AG08395 (cell line): ENCODE measurements at places on chromosomes 3 and 15.

- DNase-seq: no peak
These were observed 223.8 kb downstream of the SATB1 start for GRCh38 chr3:18201315-18201714.

GRCh38 chr15:71529361-71529760 lies 281.0 kb upstream of the NR2E3 start:
- no peak for DNase-seq

DNA sequence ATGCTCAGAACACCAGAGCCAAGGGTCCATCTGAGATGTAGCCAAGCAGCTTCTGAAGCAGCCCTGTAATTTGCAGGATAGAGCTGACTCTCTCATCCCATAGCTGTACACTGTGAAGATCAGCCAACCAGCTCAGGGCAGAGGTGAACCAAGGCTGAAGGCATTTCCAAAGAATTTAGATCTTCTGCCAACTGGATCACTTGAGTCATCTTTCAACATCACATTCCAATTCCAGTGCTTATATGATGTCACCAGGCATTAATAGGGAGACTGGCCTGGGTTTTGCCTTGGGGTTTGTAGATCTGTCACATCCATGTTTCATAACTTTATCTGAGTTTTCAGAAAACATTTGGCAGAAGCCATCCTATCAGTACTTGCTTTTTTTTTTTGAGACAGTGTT lies 98.2 kb downstream of the NR2F2 start:
- peak; percentile 93 for DNase-seq

DNA sequence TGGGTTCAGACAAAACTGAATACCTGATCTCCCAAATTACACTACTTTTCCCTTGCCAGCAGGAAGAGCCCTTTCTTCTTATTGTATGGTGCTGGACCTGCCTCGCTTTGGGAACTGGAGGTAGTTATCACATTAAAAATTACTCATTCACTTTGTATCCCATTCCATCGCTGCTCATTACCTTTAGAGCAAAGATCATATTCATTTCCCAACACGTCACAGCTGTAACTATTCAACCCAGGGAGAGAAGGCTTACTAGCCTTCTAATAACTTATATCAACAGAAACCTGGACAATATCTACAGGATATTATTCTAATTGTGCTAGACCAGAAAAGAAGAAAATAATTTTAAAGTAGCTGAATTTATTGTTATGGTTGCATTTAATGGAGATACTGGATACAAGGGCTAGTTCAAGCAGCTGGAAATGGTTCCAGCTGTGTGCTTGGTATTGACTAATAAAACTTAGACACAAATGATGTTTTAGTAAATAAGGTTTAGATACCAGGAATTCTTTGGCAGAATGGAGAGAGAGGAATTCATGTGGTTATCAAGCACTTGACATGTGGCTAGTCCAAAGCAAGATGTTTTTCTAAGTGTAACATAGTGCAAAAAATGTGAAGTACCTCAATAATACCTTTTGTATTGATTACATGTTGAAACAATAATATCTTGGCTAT lies 656.3 kb downstream of the ROBO1 start:
- peak; percentile 24 for DNase-seq

DNA sequence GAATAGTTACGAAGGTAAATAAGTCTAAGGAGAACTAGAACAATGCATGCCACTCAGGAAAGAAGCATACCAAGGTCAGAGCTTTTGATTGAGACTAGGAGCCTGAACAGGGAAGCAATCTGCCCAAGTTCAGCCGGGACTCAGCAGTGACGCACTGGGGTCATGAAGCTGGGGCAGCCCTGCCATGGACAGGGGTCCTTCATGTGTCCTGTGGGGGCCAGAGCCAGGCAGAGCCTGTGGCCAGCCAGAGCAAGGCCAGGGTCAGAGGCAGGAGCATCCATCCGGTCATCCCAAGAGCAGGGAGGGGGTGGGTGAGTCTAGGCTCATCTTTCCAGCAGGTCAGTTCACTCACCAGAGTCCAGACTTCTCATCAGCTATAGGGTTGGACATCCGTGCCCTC lies 47.9 kb downstream of the FGD5 start:
- no peak for DNase-seq

GRCh38 chr15:96043591-96044171 lies 286.8 kb upstream of the NR2F2 start:
- DNase-seq: no peak

- DNase-seq: no peak
These were observed 320.4 kb downstream of the CTNNB1 start for GRCh38 chr3:41519746-41520145.

DNA sequence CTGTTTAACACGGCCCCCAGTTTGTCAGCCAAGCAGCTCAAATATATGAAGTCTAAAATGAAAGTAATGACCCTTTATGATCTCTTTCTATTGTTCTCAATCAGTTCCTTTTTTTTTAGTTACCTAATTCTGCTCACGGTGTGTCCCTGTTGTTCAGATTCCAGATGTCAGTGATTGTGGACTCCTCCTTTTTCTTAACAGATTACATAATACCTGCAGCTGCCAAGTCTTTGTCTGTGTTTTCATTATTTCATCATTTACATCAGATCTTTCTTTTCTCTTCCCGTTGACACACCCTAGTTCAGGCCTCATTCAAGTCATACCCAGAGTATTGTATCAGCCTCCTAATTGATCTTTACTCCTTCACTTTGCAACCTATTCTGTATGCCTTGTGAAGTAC lies 56.1 kb upstream of the SKIL start:
- DNase-seq: peak; percentile 35
